ENCODE measurements at places on chromosomes 6 and 20.
A peak's percentile ranks its signal among the peaks of the same experiment; 100 is the strongest.

- no peak for DNase-seq
Observed at GRCh38 chr6:16901782-16902181, 140.5 kb upstream of the ATXN1 start.

- DNase-seq: peak; percentile 52
Observed at GRCh38 chr6:92681401-92681800, 738.0 kb downstream of the EPHA7 start.

GRCh38 chr20:39010496-39010895 lies 48.4 kb downstream of the DHX35 start:
- no peak for DNase-seq

DNA sequence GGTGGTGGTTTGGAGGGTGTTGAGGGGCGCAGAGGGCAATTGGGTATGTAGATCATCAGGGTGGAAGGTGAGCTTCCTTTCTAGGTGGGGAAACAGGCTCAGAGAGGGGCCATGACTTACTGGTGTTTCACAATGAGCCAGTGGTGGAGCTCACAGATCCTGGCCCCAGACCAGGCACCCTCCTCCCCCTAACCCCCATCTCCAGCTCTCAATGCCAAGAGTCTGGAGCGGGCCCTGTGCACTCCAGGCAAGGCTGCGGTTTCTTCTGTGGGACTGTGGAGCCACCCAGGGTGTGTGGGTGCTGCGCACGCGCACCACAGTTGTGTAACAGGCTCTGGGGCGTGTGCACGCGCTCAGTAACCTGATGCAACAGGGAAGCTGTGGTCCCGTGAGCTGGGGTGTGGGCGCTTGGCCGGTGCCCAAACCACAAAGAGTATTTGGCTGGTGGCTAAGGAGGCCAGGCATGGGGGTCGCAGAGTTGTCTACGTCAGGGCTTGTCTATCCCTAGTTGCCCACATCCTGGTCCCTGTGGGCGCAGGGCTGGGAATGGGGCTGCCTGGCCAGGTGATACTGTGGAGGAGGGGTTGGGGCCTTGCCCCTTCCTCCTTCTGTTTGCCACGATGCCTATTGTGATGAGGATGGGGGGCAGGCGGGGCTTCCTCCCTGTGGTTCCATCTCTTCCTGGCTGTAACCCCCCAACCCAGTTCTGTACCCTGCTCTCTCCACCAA lies 37.5 kb upstream of the MRPS18A start:
- DNase-seq: peak; percentile 52

Measured in T47D (cell line).